Stimulated activated CD4-positive, alpha-beta T cell treated with anti-CD3 and anti-CD28 coated beads, Interleukin-1b, Interleukin-23, amount 100 ng/mL, for 1 hour (primary cell): ENCODE measurements at places on chromosomes 5 and 9.

- DNase-seq: no peak
These were observed 9.5 kb downstream of the MTAP start for GRCh38 chr9:21811914-21812313.

DNA sequence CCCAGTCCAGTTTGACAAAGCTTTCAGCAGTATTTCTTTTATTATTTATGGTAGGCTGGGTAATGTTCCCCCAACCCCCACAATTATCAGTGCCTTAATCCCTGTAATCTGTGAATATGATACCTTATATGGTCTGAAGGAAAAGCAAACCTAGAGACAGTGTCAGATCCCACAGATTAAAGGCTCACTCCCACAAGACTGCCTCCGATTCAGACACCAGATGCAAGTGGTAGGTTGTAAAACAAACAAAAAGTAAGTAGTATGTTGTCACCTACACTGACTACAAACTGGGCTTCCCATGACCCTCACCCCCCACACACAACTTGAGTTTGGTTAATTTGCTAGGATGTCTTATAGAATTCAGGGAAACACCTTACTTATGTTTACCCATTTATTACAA lies 201.2 kb downstream of the NSG2 start:
- DNase-seq: no peak

- no peak for DNase-seq
These were observed 160.6 kb downstream of the PLK2 start for GRCh38 chr5:58299256-58299655.

GRCh38 chr5:177601126-177601525 lies 1.2 kb downstream of the B4GALT7 start:
- DNase-seq: no peak
